ENCODE measurements at places on chromosomes 2 and 18. TPM values are rescaled to one million over a fixed set of nuclear protein-coding genes. Genes with fewer than 3 reads are reported as not detected.

The IGFBP2 gene
- 13.0 TPM for total RNA-seq

The NMUR1 gene
- 0.16 TPM for total RNA-seq

The NPPC gene
- total RNA-seq: not detected

The POTEJ gene
- not detected for total RNA-seq

The FHOD3 gene
- total RNA-seq: 18.5 TPM

The GBX2 gene
- not detected for total RNA-seq

The CCDC178 gene
- total RNA-seq: 0.81 TPM

The FLACC1 gene
- 1.1 TPM for total RNA-seq

The TFCP2L1 gene
- 0.14 TPM for total RNA-seq

All from sigmoid colon (tissue), 7 donors.